ENCODE measurements at places on chromosomes 4 and X. TPM values are rescaled to one million over a fixed set of nuclear protein-coding genes. Genes with fewer than 3 reads are reported as not detected.
A peak's percentile ranks its signal among the peaks of the same experiment; 100 is the strongest.

DNA sequence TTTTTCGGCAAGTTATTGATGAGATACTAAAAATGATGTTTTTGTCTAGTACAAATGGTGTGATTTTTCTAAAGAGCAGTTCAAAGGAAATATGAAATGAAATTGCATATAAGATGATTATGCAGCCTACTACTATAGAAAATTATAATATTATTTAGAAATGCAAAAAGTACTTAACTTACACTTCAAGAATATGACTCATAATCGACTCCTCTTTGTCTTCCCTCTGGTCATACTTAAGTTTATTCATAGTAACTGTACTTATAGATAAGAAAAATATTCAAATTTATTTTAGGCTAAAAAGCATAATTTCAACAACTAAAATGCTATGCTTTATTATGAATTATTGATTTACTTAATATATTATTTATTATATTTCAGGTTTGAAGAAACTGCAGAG lies 33.2 kb downstream of the CEP44 start:
- H3K4me1 ChIP-seq: no peaks in the 10 kb centered on the region
- no peak overlapping the region for H3K4me3 ChIP-seq
- H3K36me3 ChIP-seq: peaks cover 35% of the 10 kb centered on the region
- H3K27me3 ChIP-seq: no peaks in the 10 kb centered on the region

GRCh38 chrX:48834383-48834709 lies 1.1 kb downstream of the PCSK1N start:
- peaks cover 53% of the 10 kb centered on the region for H3K27me3 ChIP-seq
- H3K4me1 ChIP-seq: peaks cover 4% of the 10 kb centered on the region
- H3K36me3 ChIP-seq: no peaks in the 10 kb centered on the region
- DNase-seq: no peak
- H3K27ac ChIP-seq: no peak overlapping the region

The VBP1 gene
- total RNA-seq: 35.4 TPM

The ARR3 gene
- total RNA-seq: not detected

GRCh38 chr4:7773401-7774180 lies 166.1 kb downstream of the AFAP1 start:
- H3K27ac ChIP-seq: peak overlapping the region; percentile 41
- H3K4me3 ChIP-seq: no peak overlapping the region
- H3K4me1 ChIP-seq: peaks cover 24% of the 10 kb centered on the region
- no peaks in the 10 kb centered on the region for H3K27me3 ChIP-seq
- DNase-seq: no peak
- no peaks in the 10 kb centered on the region for H3K36me3 ChIP-seq

DNA sequence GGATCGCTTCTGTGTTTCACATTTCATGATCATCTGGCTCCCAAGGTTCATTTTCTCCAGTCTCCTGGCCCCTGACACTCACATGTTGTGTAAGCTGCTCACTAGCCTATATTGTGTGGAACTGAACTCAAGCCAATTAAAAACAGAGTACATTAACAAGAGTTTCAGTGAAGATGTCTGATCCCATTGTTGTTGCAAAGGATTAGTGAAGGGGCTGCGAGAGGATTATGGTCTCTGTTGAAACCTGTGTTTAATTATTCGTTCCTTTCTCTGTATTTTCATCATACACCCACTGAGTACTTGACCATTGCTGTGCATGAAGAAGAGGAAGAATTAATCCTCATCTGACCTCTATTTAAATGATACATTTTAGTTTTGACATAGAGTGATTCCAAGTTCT lies 54.7 kb downstream of the AFF2 start:
- no peaks in the 10 kb centered on the region for H3K4me1 ChIP-seq
- no peak for DNase-seq
- H3K4me3 ChIP-seq: no peak overlapping the region
- no peaks in the 10 kb centered on the region for H3K27me3 ChIP-seq

The CCKAR gene
- total RNA-seq: not detected

The TMEM144 gene
- total RNA-seq: 23.8 TPM

DNA sequence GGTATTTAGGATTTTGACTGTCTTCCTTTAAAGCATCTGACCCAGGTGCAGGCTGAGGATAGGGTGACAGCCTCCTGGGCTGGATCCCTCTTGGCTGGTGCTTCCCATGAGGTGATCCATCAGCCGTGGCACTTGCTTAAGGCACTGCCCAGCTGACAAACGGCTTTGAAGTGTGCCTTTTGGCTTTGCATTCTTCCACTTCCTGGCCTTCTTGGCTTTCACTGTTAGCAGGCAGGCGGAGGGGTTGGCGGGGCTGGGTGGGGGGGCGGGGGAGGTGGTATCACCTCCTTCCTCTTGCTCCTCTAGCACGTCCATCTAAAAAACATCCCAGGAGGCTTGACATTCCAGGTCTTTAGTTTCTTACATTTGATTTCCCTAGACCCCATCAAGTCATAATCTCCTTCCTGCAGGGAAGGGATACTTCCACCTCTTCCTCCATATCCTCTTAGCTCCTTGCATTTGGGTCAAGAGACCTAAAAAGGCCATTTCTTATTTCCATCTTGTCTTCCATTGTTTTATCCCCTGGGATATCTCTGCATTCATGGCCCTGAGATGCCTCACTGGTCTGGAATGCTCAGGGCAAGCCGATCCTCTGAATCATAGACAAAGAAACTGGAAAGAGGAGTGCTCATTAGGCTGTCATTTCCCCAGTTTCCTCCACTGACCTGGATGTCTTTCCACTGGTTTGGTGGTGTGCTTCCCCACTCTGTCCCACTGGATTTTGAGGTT lies 11.3 kb upstream of the APLN start:
- no peaks in the 10 kb centered on the region for H3K4me1 ChIP-seq
- no peaks in the 10 kb centered on the region for H3K27me3 ChIP-seq
- no peak overlapping the region for H3K27ac ChIP-seq
- no peak overlapping the region for H3K4me3 ChIP-seq
- no peaks in the 10 kb centered on the region for H3K36me3 ChIP-seq

GRCh38 chr4:122152711-122153226 lies 638 bp downstream of the BLTP1 start:
- H3K27ac ChIP-seq: peak overlapping the region; percentile 98
- H3K4me1 ChIP-seq: no peaks in the 10 kb centered on the region
- H3K36me3 ChIP-seq: no peaks in the 10 kb centered on the region
- no peak for DNase-seq
- no peaks in the 10 kb centered on the region for H3K27me3 ChIP-seq

The AREG gene
- total RNA-seq: 9.6 TPM

GRCh38 chrX:24063488-24063887 lies 8.7 kb downstream of the EIF2S3 start:
- H3K27ac ChIP-seq: no peak overlapping the region
- H3K36me3 ChIP-seq: no peaks in the 10 kb centered on the region
- no peak for DNase-seq
- no peaks in the 10 kb centered on the region for H3K4me1 ChIP-seq
- H3K4me3 ChIP-seq: no peak overlapping the region
- H3K27me3 ChIP-seq: no peaks in the 10 kb centered on the region

The NCAPG gene
- total RNA-seq: 0.42 TPM
